Activated CD4-positive, alpha-beta T cell treated with anti-CD3 and anti-CD28 coated beads, Interleukin-2, amount 50 U/mL, for 16 hours (primary cell): ENCODE measurements at places on chromosomes 1 and 21.

DNA sequence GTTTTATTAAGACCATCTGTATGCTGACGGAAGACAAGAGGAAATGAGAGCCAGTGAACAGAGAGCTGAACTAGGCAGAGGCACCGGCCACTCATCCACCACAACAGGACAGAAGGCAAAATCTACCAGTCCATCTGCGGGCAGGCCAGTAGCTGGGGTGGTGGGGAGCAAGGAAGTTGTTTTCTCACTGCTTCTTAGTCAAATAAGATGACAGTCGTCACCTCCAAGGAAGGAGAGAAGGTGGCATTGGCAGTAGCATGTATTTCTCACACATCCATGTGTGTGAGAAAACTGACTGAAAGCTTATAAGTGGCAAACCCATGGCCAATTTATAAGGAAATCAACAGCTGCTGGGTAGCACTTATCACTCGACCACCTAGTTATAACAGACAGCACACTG is 8.2 kb downstream of the TTC13 start:
- no peak for DNase-seq

DNA sequence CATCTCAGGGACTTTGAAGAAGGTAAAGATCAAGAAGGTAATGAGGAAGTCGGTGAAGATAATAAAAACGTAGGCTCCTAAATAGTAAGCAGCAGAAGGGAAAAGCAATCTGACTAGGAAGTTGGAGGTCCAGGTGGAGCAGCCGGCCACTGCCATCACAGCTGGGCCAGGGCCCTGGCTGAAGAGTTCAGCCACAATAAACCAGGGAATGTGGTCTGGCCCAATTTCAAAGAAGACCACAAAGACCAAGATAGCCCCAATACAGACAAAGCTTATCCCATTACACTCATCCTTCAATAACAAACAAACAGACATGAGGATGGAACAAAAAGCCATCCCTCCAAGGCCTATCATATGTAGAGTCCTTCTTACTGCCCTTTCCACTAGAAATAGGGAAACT is 18.4 kb upstream of the JAK1 start:
- DNase-seq, result no peak

- no peak for DNase-seq
These were observed 66.6 kb downstream of the MTR start for GRCh38 chr1:236861560-236862218.

DNA sequence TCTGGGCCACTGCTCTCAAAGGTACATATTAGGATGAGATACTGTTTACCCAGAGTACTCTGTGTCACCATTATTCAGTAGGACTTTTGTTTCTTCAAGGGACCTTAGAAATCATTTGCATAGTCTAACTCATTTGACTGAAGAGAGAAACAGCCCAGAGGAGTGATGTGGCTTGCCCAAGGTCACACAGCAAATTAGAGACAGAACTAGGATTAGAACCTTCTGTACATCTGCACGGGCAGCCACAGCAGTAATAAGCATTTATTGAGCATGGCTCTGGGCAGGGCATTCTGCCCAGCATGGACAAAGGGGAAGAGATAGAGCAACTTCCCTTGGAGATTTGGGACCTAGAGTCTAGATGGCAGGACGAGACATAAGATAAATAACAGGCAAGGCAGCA is 5.7 kb upstream of the NHLH1 start:
- no peak for DNase-seq

DNA sequence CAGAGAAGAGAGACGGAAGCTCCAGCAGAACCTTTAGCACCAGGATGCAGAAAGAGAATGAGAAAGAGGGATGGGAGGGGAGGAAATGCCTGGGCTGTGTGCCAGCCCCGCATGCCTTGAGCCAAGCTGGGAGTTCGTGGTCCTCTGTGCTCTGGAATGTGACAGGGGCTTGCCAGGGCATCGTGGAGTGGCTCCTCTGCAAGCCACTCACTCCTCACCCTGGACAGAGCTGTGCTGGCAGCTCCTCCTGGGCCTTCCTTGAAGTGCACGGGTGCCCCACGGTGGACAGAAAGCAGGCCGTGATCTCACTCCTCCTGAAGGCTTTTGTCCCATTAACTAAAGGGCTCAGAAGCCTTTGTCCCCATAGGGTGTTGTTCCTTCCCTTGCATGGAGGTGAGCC is 34.8 kb upstream of the PRELP start:
- no peak for DNase-seq

GRCh38 chr1:44265656-44266358 is 52.5 kb downstream of the DMAP1 start:
- DNase-seq, result no peak

DNA sequence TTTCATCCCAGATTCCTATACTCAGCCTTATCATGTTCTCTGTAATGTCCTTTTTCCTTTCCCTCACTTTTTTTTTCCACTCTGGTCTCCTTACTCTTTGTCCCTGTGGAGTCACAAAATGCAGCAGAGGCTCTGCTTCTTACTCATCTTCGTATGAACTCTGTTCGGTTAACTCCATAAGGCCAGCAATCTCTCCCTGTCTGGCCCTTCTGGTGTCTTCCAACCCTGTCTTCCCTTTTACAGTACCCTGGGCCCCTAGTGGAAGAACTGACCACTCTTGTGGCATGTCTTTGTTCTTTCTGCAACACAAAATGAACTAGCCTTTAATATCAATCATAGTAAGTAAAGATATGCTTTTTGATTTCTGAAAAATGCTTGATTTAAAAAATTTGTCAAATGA is 7.1 kb downstream of the CD101 start:
- no peak for DNase-seq

DNA sequence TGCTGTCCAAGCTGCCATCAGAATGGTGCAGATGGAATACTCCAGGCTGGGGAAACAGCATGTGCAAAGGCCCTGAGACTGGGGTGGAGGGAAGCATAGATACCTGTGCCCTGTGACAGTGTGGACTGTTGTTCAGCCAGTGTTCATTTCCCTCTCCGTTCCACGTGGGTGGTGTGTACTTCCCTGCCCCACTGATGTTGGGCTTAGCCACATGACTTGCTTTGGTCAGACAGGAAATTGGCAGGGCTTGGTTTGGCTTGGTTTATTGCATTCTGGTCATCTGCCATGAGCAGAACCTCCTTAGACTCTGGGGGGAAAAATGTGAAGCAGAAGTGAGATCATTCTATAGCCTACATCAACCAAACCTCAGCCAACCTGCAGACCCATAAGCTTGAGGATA is 102.4 kb upstream of the IGSF21 start:
- no peak for DNase-seq

DNA sequence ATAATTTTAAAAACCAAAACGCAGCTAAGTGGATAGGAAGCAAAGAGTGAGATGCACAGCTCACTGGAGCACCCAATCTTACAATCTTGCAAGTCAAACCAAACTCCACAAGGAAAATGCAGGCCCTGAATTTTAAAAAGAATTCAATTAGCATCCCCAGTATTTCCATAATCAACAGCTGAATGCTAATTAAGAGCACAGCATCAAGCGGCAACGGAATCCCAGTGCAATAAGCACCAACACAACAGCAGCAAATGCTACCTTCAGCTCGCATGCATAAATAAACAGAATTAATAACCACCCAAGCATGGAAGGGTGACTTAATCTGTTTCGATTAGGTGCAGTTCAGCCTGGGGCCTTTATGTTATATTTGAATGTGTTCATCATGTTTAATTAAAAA is 142.9 kb downstream of the SLC45A1 start:
- no peak for DNase-seq

- no peak for DNase-seq
These were observed 60.6 kb downstream of the VPS26C start for GRCh38 chr21:37206496-37206895.

DNA sequence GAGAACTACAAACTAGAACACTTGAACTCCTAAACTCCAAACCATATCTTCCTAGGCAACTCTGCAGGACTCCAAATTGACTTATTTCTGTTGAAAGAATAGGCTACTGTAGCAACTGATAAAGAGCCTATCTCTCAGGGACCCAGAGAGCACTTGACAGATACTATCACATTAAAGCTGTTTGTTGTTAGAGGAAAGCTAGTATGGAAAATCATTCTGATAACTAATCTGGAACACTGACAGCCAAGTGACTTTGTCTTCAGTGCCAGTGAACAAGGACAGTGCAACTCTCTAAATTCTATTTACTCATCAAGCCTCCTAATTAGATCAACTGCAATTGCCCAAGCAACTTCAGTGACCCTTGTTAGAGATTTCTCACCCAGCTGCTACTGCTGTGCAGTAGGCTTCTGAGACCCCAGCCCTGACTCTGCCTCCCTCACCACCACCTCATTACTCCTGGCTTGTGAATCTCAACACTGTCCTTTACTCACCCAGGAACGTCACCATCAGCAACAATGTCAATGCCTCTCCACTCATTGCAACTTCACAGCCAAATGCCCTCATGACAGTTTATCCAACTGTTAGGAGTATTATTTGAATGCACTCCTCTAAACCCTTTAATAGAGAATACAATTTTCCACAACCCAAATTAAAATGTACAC is 7.4 kb upstream of the RGS13 start:
- no peak for DNase-seq

- peak; percentile 46 for DNase-seq
These were observed 60.9 kb downstream of the TBX19 start for GRCh38 chr1:168341483-168341975.

- DNase-seq, result no peak
These were observed 258.7 kb upstream of the DMRTA2 start for GRCh38 chr1:50681931-50682330.

DNA sequence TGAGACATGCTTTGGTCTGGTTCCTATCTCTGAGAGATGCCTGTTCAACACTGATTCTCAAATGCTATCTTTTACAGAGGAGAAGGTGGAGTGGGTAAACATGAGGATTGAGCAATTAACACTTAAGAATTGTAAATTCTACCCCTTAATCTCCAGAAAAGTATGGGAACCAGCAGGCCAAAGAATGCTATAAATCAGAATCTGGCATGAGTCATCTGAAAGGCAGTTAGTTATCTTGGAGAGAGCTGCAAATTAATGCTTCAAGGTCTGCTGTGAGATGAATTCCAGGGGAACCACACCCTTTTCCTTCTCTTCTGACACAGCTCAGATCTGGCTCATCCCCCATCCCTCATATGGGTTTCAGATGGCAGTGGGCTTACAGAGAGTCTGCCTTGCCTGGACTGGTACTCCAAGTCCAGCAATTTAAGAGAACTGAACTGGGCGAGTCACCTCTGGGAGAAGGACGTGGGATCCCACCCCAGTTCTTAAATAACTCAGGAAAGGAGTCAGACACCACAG is 5.2 kb downstream of the S100A10 start:
- no peak for DNase-seq

DNA sequence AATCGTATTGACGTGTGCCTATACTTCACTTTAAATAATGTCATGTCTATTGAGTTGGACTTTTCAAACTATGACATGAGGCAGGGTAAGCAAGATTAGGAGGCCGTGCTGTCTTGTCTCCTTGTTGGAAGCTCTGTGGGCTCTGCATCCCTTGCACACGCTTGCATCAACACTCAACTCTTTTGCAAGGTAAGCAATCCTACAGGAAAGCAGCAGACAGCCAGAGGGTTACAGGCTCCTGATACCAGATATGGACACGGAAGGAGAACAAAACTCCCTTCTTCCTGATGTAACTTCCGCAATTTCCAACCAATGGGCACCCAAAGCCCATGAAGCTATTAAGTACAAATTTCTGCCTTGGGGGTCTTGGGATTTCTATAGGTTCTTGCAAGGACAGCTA is 1520.7 kb upstream of the B3GALT2 start:
- no peak for DNase-seq

GRCh38 chr1:15261155-15262002 is 14.4 kb downstream of the FHAD1 start:
- DNase-seq, result peak; percentile 17

DNA sequence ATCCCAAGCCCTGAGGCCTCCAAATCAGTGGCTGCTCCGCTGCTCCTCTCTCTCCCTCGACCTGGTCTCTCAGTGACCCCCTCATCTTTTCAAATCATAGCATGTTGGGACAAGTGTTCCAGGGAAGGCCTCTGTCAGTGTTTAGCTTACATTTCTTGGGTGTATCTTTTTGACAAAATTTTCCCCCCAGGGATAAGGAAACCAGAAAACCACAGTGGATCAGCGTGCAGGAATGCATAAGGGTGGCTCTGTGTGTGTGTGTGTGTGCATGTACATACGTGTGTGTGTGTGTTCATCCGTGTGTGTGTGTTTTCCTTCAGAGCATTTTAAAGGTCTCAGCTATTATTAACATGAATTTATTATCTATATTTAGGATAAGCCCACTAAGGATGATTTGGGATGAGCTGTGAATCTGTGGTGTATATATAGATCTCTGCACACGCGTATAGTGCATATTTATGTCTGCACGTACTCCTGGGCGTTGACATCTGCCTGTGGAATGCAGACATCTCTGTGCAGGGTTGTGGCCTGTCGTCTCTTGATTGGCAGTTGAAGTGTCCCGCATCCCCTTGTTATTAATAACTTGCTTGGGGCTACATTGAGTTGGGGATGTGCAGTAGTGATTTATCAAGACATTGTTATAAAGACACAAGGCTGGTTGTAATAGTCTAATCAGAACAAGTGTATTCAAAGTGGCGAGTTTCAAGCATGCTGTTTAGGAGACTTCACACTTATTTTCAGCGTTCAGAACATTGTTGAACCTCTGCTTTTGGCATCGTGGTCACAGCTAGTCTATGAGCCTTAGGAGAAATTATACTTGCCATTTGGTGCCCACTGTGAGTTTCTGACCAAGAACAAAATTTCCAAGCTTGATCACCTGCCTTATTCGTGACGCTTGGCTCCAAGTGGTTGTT is 55.6 kb downstream of the GALNT2 start:
- no peak for DNase-seq

- peak; percentile 46 for DNase-seq
These were observed 562 bp downstream of the SYTL1 start for GRCh38 chr1:27342391-27342777.

- peak; percentile 63 for DNase-seq
These were observed 35.0 kb downstream of the C21orf91 start for GRCh38 chr21:17784180-17784598.

DNA sequence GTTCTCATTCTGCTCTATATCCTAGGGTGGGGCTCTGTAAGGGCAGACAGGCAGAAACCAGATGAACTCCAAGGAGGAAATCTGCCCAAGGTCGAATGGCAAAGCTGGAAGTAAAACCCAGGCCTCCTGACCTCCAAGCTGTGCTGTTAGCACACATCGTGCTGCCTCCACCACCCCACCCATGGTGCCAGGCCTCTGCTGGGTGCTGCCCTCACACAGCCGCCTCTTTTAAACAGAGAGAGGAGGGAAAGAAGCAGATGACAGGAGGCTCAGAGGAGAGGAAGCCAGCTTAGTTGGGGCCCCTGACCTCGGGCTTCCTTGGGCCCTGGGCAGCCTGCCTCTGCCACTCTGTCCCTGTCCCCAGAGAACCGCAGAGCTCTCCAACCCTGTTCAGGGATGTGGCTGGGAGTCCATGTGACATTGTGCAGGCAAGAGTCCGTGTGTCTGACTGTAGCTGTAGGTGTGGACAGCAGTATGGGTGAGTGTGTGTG is 1.1 kb downstream of the SYNC start:
- no peak for DNase-seq
